Mesothelial cell of epicardium (in vitro differentiated cells): ENCODE measurements at places on chromosomes 7 and 10. TPM values are rescaled to one million over a fixed set of nuclear protein-coding genes. Genes with fewer than 3 reads are reported as not detected.

DNA sequence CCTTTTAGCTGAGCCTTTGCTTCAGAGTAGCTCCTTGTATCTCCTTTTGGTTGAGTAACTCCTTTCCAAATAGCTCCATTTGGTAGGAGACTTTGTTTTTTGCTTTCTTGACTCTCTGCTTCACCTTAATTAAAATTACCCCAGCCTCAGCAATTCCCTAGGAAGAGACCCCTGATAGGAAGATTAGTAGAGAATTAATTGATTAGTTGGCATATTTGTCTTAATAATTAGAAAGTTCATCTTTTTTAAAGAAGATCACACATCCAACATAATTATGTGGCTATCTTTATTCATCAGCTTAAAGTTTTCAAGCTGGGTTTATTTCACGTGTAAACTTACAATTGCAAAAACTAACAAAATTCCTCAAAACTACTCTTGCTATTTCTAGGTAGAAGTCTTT, 119.1 kb downstream of the LRRN3 start:
- peaks cover 3% of the 10 kb centered on the region for H3K36me3 ChIP-seq
- no peak for DNase-seq
- no peak overlapping the region for H3K27ac ChIP-seq
- H3K27me3 ChIP-seq: no peaks in the 10 kb centered on the region
- no peak overlapping the region for H3K4me3 ChIP-seq

DNA sequence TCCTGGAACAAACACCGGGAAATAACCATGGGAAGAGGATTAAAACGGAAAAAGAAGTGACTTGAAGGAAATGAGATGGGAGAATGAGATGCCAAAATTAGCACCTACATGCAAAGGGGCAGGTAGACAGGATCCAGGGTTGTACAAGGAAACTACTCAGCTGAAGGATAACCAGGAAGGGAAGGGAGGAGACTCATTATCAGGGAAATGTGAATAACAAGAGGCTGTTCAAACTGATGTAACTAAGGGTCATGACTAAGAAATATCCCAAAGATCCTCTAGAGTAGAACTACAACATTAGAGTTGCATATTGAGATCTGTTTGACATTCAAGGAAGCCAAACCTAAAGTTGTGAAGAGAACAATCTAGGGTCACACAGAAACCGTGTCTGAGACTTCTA, 166.2 kb upstream of the SP8 start:
- no peak for DNase-seq
- peaks cover 24% of the 10 kb centered on the region for H3K27me3 ChIP-seq
- H3K27ac ChIP-seq: no peak overlapping the region

DNA sequence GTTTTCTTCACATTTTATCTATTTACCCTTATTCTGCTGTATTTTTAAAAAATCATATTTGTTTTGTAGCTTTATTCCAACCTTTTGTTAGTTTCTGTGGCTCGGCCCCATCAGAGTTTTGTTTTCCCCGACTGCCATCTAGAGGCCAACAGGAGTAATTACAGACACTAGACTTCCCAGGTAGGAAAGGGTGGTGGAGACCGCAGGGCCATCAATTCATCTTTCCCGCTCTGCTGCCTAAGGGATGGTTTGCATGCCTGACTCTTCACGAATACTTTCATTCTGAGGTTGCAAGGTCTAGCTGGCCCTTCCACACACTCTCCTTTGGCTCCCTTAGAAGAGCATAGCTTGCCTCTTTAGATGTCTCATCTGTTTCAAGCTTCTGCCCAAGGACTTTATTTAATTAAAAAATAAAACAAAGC, 38.3 kb downstream of the LYZL2 start:
- peaks cover 4% of the 10 kb centered on the region for H3K27me3 ChIP-seq
- H3K4me3 ChIP-seq: no peak overlapping the region
- no peak overlapping the region for H3K27ac ChIP-seq
- H3K4me1 ChIP-seq: peaks cover 4% of the 10 kb centered on the region
- DNase-seq: peak; percentile 32
- no peaks in the 10 kb centered on the region for H3K36me3 ChIP-seq

DNA sequence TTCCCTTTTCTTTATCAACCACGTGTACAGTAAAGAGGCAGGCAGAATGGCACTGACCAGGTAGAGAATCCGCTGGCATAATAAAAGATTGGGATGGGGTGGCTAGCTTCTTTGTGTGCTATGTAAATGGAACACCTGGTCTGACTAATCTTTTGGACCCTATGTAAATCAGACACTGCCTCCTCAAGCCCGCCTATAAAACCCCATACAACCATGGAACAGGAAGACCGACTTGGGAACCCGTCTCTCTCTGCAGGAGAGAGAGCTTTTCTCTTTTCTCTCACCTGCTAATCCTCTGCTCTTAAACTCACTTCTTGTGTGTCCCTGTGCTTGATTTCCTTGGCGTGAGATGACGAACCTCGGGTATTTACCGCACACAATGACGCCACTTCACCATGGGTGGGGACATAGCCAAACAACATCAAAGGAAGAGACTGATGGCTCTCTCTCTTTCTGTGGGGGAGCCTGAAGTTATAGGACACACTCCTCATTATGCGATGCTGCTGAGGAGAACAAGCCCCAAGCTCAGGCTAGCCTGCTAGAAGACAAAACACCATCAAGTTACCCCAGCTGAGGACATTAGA, 94.2 kb downstream of the ARL5B start:
- no peaks in the 10 kb centered on the region for H3K4me1 ChIP-seq
- no peak overlapping the region for H3K27ac ChIP-seq
- no peaks in the 10 kb centered on the region for H3K36me3 ChIP-seq
- no peak for DNase-seq
- no peak overlapping the region for H3K4me3 ChIP-seq

The TET1 gene
- 34.2 to 35.7 TPM (median 35.6 TPM) in 3 replicates for total RNA-seq

GRCh38 chr7:17093461-17093860, 205.0 kb upstream of the AHR start:
- no peaks in the 10 kb centered on the region for H3K36me3 ChIP-seq
- no peak overlapping the region for H3K27ac ChIP-seq
- H3K4me1 ChIP-seq: peaks cover 2% of the 10 kb centered on the region
- H3K27me3 ChIP-seq: no peaks in the 10 kb centered on the region

DNA sequence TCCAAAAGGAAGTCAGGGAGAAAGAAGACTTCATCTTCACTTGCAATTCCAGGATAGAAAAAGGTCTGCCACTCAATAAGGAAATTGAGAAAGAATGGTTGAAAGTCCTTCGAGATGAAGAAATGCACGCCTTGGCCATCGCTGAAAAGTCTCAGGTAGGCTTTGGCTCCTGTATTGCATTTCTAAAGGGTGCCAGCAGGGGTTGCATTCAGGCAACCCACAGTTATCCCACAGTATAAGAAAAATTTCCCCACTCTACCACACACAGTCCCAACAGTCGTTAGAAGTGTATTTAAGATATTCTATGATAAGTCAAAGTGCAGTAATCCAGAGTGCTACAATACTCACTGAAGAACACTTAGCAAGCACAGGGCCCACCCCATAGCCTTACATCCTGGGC, 93.4 kb upstream of the FGL2 start:
- no peaks in the 10 kb centered on the region for H3K27me3 ChIP-seq
- peaks cover 35% of the 10 kb centered on the region for H3K36me3 ChIP-seq
- H3K4me1 ChIP-seq: no peaks in the 10 kb centered on the region
- H3K4me3 ChIP-seq: no peak overlapping the region
- no peak for DNase-seq
- H3K27ac ChIP-seq: no peak overlapping the region

The VENTX gene
- total RNA-seq: 0.07 to 0.09 TPM in 2 of 3 replicates, not detected in the other

The ADAM12 gene
- 10.1 to 13.4 TPM (median 13.3 TPM) in 3 replicates for total RNA-seq

The PCLO gene
- 5.3 to 7.4 TPM (median 6.0 TPM) in 3 replicates for total RNA-seq

The LAMB4 gene
- 16.8 to 21.0 TPM (median 18.3 TPM) in 3 replicates for total RNA-seq

The DRGX gene
- not detected in 3 replicates for total RNA-seq

DNA sequence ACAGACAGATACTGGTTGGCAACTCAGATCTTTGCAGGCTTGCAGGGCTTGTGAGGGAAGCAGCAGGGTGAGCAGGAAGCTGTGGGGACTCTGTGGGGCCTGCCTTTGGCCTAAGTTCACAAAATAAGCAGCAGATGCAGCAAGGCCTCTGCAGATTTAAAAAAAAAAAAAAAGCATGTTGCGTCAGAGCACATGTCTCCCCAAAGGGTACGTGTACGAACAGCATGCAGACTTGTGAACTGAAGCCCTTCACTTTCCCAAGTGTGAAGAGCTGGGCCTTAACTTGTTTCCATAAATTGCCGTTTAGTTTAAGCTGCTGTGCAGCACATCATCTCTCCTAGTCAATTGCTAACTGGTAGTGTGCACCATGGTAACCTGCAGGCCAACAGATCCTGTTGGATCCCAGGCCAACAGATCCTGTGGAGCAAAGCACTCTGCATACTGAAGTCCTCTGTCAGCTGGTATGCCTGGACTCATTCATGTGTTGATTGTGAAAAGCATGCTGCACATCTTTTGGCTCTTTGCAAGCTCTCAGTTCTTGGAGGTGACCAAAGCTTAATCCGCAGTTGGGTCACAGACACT, 10.8 kb upstream of the XPNPEP1 start:
- peak overlapping the region; percentile 28 for H3K27ac ChIP-seq
- H3K36me3 ChIP-seq: no peaks in the 10 kb centered on the region
- no peaks in the 10 kb centered on the region for H3K27me3 ChIP-seq
- no peak for DNase-seq
- peaks cover 9% of the 10 kb centered on the region for H3K4me1 ChIP-seq

DNA sequence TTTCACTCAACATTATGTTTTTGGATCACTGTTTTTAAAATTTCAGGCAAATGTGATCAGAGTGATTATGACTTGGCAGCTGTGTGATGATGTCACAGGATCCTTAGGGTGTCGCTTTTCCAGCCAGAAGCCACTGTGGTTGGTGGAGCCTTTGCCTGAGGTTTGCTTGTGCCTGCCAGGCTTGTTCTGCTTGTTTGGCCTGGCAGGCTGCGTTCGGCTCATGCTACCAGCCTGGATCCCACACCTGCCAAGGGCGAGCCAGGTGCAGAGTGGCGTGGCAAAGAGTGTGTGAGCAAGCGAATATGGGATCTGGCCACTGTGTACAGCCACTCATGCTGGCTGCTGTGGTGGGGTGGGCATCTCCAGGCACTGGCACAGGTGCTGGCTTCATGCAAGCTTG, 55.7 kb downstream of the ADK start:
- H3K27me3 ChIP-seq: no peaks in the 10 kb centered on the region
- no peak overlapping the region for H3K27ac ChIP-seq
- no peak overlapping the region for H3K4me3 ChIP-seq

The AKR1C2 gene
- total RNA-seq: 2.2 to 2.6 TPM (median 2.5 TPM) in 3 replicates

The SHTN1 gene
- total RNA-seq: 38.6 to 41.2 TPM (median 38.7 TPM) in 3 replicates

DNA sequence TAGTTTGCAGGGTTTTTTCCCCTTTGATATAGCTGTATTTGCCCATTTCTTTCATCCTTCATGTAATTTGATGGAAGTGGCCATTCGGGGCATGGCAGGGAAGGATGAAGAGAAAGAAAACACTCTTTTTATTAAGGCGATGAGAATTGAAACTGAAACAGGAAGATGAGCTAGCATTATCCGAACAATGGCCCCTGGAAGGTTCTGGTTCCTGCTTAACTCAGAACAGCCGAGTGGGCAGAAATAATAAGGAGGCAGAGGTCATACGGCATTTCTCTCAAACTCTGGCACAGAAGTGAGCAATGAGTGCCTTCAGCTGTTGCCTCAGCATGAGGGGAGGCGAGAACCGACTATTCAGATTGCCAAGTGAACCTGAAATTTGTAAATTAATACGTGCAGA, 113.2 kb upstream of the MYO3A start:
- no peaks in the 10 kb centered on the region for H3K36me3 ChIP-seq
- H3K4me3 ChIP-seq: no peak overlapping the region
- no peak for DNase-seq
- H3K4me1 ChIP-seq: peaks cover 21% of the 10 kb centered on the region
- peaks cover 5% of the 10 kb centered on the region for H3K27me3 ChIP-seq

The ALOX5 gene
- 8.6 to 10.6 TPM (median 9.6 TPM) in 3 replicates for total RNA-seq

- H3K27me3 ChIP-seq: peaks cover 39% of the 10 kb centered on the region
- peaks cover 2% of the 10 kb centered on the region for H3K4me1 ChIP-seq
- no peak for DNase-seq
Observed at GRCh38 chr7:32048970-32049491, 21.2 kb downstream of the PDE1C start.

GRCh38 chr7:100884736-100885439, 4.6 kb downstream of the UFSP1 start:
- H3K4me3 ChIP-seq: no peak overlapping the region
- no peak for DNase-seq
- H3K27ac ChIP-seq: peak overlapping the region; percentile 63
- no peaks in the 10 kb centered on the region for H3K27me3 ChIP-seq

The EPO gene
- total RNA-seq: 0.16 to 0.27 TPM in 2 of 3 replicates, not detected in the other

The VWDE gene
- total RNA-seq: 23.8 to 24.7 TPM (median 24.3 TPM) in 3 replicates

DNA sequence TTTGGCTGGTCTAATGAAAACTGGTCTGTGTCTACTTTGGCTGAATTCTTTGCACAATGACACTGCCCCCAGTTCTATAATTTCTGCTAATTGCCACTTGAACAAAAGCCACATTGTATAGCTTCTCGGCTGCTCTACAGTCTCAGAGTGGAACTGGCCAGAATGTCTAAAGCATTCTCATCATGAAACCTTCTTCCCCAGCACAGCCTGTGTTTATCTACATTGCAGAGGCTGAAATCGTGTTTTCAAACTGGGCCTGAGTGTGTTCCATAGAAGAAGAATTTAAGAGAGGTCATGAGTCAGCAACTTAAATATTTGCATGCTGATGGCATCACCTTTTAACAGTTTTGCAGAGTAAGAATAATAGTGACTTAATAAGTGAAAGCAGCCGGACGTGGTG, 177.2 kb downstream of the BUB3 start:
- H3K4me1 ChIP-seq: no peaks in the 10 kb centered on the region
- no peak overlapping the region for H3K4me3 ChIP-seq
- H3K27ac ChIP-seq: no peak overlapping the region
- H3K36me3 ChIP-seq: no peaks in the 10 kb centered on the region
- H3K27me3 ChIP-seq: peaks cover 2% of the 10 kb centered on the region
- no peak for DNase-seq

DNA sequence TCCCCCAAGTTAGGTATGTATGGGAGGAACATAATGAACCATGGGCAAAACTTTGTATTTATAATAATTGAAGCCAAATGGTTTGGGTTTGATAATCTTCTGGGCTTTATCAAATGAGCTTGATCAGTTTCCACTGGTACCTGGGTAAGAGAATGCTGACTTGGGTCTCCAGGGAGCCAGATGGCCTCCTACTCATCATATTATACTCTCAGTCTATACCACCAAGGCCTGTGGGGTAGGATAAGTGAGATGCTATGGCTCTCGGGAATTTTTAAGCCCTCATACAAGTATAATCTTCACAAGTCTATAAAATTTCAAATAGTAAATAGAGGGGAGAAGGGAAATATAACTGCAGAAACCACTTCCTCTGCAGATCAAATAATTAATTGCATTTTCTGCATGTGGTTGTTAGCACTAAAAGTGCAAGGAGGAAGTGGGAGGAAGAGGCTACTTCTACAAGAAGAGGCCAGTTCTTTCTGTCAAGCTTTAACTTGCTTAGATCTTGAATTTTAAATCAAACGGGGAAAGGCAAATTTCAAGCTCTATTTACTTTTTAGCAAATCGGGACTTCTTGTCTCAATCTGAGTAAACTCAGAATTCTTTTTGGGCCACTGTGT, 349.0 kb downstream of the SORCS1 start:
- DNase-seq: no peak
- H3K27ac ChIP-seq: no peak overlapping the region
- H3K36me3 ChIP-seq: no peaks in the 10 kb centered on the region
